Activated naive CD4-positive, alpha-beta T cell treated with anti-CD3 and anti-CD28 coated beads, Interleukin-2, amount 10 ng/mL, durations not matched to agents 7 days and 5 days (primary cell): ENCODE measurements at places on chromosomes 11 and 22.
A peak's percentile ranks its signal among the peaks of the same experiment; 100 is the strongest.

DNA sequence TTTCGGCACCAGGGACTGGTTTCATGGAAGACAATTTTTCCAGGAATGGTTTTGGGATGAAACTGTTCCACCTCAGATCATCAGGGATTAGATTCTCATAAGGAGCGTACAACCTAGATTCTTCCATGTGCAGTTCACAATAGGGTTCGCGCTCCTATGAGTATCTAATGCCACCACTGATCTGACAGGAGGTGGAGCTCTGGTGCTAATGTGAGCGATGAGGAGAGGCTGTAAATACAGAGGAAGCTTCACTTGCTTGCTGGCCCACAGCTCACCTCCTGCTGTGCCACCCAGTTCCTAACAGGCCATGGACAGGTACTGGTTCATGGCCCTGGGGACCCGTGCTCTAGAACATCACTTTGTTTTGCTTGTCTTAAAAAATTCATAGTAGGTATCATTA, 41.8 kb upstream of the AMPD3 start:
- DNase-seq, result peak; percentile 71
- H3K36me3 ChIP-seq, result no peaks in the 10 kb centered on the region
- no peak overlapping the region for H3K4me3 ChIP-seq
- no peak overlapping the region for H3K27ac ChIP-seq
- H3K27me3 ChIP-seq, result peaks cover 17% of the 10 kb centered on the region

DNA sequence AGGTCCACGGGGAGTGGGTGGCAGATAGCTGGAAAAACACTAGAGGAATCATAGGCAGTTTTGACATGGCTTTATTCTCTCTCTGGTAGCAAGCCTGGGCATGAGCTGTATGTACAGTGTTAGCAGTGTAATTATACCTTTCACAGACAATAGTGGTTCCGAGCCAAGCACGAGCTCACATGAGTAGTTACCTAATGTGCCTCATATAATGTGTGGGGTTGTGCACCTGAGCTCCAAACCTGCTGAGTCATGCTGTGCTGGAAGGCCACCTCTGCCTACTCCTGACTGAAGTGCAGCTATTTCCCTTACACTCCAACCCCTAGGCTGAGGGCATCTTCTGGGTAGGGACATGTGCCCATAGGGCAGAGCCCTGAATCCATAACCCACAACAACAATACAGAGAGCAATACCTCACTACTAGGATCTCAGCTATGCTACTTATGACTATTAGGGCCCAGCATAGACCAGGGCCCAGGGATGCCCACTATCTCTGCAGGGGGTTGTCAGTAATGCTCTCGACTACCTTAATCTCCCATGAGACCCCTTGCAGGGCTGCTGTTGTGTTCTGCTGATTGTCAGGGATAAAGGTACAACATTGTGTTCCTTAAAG, 432.1 kb downstream of the DYNC2H1 start:
- H3K27ac ChIP-seq, result no peak overlapping the region
- H3K4me3 ChIP-seq, result no peak overlapping the region
- H3K36me3 ChIP-seq, result no peaks in the 10 kb centered on the region
- no peak for DNase-seq

DNA sequence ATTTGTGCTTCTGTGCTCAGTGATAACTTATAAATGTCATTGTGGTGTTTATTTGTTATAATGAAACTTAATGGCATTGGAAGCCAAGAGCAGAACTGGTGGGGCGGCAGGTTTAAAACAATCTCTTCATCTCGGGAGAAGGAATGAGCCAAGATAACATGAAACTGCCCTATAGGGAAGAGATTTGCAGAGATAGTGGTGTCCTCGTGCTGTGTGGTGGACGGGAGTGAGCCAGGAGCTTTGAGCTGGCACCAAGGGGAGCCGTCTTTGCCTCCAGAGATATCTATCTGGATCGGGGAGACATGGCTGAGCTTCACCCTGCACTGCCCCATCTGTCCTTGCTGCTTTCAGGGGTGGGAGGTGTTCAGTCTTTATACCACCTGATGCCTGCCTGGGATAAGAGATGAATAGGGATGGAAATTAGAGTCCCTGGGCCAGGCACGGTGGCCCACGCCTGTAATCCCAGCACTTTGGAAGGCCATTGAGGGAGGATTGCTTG, 189.6 kb downstream of the ST3GAL4 start:
- no peaks in the 10 kb centered on the region for H3K4me1 ChIP-seq
- H3K4me3 ChIP-seq, result no peak overlapping the region
- no peak overlapping the region for H3K27ac ChIP-seq
- DNase-seq, result no peak
- no peaks in the 10 kb centered on the region for H3K36me3 ChIP-seq

DNA sequence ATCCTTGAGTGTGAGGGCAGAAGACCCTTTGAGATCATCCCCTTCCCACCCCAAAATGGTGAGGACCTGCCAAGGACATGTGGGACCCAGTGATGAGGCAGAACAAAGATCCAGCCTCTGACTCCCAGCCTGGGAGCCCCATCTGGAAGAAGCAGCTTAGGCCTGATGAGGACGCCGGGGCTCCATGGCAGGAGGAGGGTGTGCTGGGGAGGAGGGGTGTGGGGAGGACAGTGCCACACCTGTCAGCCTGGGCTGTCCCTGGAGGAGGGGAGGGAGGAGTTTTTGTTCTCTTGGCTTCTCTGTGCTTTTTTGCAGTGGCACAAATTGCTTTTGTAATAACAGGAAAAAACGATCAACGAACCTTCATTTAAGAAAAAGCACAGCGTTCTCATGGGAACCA, 44.4 kb upstream of the DAGLA start:
- no peak overlapping the region for H3K27ac ChIP-seq
- H3K4me1 ChIP-seq, result no peaks in the 10 kb centered on the region
- no peak for DNase-seq
- H3K4me3 ChIP-seq, result no peak overlapping the region

GRCh38 chr11:58654908-58655296, 32.4 kb downstream of the CNTF start:
- H3K4me3 ChIP-seq, result no peak overlapping the region
- H3K4me1 ChIP-seq, result peaks cover 10% of the 10 kb centered on the region
- DNase-seq, result no peak
- no peaks in the 10 kb centered on the region for H3K36me3 ChIP-seq

DNA sequence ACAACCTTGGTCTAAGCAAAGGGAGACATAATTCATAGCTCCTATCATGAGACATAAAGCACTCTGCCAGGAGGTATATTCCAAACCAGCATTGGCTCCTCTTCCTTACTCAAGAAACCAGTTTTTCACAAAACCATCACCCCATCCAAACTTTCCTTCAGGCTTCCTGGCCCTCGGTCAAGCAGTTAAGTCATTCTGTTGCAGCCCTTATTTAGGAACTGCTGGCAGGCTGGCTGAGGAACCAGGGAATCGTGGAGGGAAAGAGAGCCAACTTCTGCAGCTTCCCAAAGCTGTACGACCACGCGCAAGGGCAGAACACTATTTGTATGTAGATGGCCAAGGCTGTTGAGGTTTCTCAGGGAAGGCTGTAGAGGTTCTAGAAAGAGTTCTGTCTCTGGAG, 680 bp downstream of the IFT46 start:
- H3K4me1 ChIP-seq, result peaks cover 17% of the 10 kb centered on the region
- no peak for DNase-seq
- H3K4me3 ChIP-seq, result peak overlapping the region; percentile 66
- H3K36me3 ChIP-seq, result no peaks in the 10 kb centered on the region

GRCh38 chr22:36381513-36382128, 6.1 kb downstream of the MYH9 start:
- H3K4me1 ChIP-seq, result peaks cover 87% of the 10 kb centered on the region
- H3K36me3 ChIP-seq, result peaks cover 65% of the 10 kb centered on the region
- H3K27ac ChIP-seq, result peak overlapping the region; percentile 99
- H3K27me3 ChIP-seq, result no peaks in the 10 kb centered on the region
- no peak for DNase-seq
- H3K4me3 ChIP-seq, result peak overlapping the region; percentile 65
